ENCODE measurements at places on chromosomes 13 and 19.
A peak's percentile ranks its signal among the peaks of the same experiment; 100 is the strongest.

GRCh38 chr19:32189956-32190706, 155.3 kb upstream of the ZNF507 start:
- DNase-seq: no peak

GRCh38 chr13:21212138-21212775, 35.8 kb downstream of the MRPL57 start:
- DNase-seq: no peak

GRCh38 chr19:33678796-33679585, 57.2 kb downstream of the CHST8 start:
- DNase-seq: peak; percentile 38

GRCh38 chr19:41934849-41935374, 6.7 kb upstream of the ERFL start:
- DNase-seq: peak; percentile 33

GRCh38 chr19:18503337-18503970, 18.4 kb downstream of the ELL start:
- no peak for DNase-seq

- DNase-seq: peak; percentile 62
Measured at GRCh38 chr13:74132776-74133656, 1.2 kb downstream of the KLF12 start.

- DNase-seq: peak; percentile 83
Measured at GRCh38 chr19:18419195-18419698, at the start of gene SSBP4. Gene SSBP4 (plus strand): TSS chr19:18419398. CDS start chr19:18419649, 251 bp downstream.

GRCh38 chr13:99380921-99381645, 73.9 kb upstream of the GPR183 start:
- DNase-seq: no peak

GRCh38 chr13:20311596-20311995, 79.5 kb upstream of the GJB6 start:
- DNase-seq: no peak

GRCh38 chr19:18311502-18312091, 11.3 kb downstream of the LSM4 start:
- DNase-seq: no peak

- DNase-seq: no peak
Measured at GRCh38 chr19:979318-979741, 4.8 kb upstream of the WDR18 start.

DNA sequence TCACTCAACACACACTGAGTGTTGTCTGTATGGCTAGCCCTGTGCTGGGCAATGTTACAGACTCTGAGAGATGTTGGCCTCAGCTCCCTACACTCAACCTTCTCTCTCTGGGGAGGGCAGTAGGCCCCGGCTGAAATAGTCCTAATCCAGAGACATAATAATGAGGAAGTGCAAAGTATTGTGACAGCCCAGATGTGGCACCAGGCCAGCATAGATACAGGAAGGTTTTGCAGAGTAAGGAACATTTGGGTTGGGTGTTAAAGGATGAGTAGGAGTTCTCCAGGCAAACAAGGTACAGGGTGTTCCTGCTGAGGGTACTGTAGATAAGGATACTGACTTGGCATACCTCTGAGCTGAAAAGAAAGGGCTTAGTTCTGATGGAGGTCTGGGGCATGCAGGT, 2.4 kb downstream of the LIN7B start:
- DNase-seq: no peak

- DNase-seq: peak; percentile 81
Measured at GRCh38 chr19:42253245-42254088, 1.5 kb downstream of the ERF start.

- no peak for DNase-seq
Measured at GRCh38 chr19:29172302-29172701, 40.6 kb downstream of the UQCRFS1 start.

GRCh38 chr13:24149246-24150032, 11.1 kb upstream of the SPATA13 start:
- DNase-seq: no peak

GRCh38 chr13:23848646-23849141, 40.5 kb downstream of the MIPEP start:
- no peak for DNase-seq

DNA sequence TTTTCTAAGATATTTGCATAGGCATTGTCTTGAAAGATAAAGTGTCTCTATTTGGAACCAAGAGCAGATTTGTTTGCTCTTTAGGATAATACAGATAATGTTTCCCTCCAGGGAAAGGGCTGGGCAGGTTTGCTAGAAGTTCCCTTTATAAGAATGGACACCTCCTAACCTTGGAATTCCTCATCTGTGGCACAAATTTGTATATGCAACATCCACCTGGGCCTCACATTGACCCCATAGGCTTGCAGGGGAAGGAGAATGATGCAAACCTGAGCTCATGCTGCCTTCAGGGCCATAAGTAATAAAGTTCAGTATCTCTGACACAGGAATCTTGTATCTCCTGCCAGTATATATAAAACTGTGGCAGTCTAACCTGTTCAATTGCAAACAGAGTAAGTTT, 508.4 kb upstream of the MIR17HG start:
- DNase-seq: no peak

- DNase-seq: no peak
Measured at GRCh38 chr19:13989487-13989886, 16.6 kb downstream of the RFX1 start.

GRCh38 chr13:27442797-27443196, 7.6 kb downstream of the MTIF3 start:
- no peak for DNase-seq

GRCh38 chr13:39556866-39557265, 46.1 kb downstream of the LHFPL6 start:
- no peak for DNase-seq

- DNase-seq: no peak
Measured at GRCh38 chr19:6639439-6639838, 30.5 kb downstream of the TNFSF14 start.

- DNase-seq: no peak
Measured at GRCh38 chr13:20102525-20103180, 58.2 kb downstream of the GJA3 start.

- no peak for DNase-seq
Measured at GRCh38 chr13:82298106-82298505, 1584.2 kb downstream of the SLITRK1 start.

GRCh38 chr13:106296723-106297122, 238.7 kb downstream of the EFNB2 start:
- no peak for DNase-seq

DNA sequence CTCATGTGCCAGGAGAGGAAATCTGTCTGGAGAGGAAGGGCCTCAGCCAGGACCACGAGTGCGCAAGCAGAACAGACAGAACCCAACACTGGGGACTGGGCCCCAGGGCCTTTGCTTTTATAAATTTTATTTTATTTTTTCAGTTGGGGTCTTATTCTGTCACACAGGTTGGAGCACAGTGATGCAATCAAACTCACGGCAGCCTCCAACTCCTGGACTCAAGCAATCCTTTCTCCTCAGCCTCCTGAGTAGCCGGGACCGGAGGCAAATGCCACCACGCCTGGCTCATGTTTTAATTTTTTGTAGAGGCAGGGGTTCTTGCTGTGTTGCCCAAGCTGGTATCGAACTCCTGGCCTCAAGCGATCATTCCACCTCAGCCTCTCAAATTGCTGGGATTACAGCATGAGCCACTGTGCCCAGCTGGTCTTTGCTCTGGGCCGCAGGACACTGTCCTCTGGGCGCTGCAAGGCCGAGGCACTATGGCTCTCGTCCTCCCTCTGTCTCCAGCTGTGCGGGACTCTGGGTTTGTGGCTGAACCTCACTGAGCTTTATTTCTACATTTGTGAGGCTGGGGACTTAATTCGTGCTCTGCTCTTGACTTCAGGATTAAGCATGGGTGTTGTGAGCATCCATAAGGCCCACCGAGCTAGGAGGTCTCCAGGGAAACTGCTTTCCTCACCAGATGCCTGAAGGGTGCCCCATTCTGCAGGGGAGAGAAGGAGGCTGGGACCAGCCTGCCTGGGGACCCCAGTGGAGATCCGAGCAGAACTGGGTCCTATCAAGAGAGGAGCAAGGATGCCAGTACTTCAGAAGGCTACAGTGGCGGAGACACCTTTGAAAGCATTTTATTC, 144.2 kb upstream of the VSTM2B start:
- no peak for DNase-seq

DNA sequence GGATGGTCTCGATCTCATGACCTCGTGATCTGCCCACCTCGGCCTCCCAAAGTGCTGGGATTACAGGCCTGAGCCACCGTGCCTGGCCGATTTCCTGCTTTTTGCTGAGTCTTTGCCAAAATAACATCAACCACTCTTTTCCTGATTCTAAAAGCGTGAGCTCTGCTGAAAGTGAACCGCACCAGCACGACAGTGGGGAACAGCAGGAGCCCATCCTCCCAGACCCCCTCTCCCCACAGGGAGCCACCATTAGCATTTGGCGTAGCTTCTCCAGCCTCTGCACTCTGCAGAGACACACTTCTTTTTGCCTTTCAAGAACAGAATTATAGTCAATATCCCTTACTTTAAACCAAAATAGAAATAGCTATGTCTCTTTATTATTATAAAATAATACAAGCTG, 41.3 kb downstream of the MYH14 start:
- DNase-seq: no peak

DNA sequence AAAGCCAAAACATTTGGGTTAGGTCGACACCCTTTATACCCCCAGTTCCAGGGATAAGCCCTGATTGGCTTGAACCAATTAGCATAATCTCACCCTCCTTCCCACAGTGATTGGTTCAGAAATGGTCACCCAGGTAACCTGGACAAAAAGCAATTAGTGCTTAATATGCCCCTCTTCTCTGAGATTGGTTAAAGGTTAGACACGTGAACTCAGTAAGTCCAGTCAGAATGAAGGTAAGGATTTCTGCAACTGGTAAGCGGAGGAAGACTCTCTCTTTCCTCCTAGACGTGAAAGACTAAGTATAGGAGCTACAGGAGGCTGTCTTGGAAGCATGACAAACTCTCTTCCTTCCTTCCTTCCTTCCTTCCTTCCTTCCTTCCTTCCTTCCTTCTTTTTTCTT, 1.3 kb upstream of the PNMA8C start:
- DNase-seq: no peak

DNA sequence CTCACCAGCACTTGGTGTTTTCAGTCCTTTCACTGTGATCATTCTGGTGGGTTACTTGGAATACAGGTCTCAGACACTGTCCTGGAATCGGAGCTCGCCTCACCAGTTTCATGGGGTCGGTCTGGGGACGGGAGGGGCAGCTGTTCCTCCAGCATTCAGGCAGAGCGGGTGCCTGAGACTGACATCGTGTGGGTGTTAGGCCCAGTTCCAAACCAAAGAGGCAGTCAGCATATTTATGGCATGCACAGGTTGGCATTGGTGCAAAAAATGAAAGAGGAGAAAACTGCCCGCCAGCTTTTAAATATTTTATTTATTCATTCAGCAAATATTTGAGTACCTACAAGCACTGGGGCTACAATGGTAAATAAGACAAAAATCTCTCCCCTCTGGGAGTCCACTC, 20.1 kb downstream of the PLEKHF1 start:
- DNase-seq: no peak

DNA sequence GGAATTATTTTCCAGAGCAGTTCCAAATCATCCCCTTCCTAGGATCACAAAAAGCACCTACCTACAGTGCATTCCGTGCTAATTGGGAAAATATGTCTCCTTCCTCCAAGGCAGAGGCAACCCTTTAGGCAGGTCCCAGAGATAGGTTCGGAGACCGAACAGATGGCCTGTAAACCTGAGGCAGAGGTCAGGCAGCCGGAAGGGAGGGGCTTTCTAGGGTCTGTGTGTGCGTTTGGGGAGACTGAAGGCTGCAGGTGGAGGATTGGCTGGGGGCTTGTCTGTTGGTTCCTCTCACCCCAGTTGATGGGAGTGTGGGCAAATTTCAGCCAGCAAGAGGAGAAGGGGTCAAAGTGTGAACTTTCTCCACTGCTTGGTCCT, 7.1 kb downstream of the KCNN4 start:
- no peak for DNase-seq

DNA sequence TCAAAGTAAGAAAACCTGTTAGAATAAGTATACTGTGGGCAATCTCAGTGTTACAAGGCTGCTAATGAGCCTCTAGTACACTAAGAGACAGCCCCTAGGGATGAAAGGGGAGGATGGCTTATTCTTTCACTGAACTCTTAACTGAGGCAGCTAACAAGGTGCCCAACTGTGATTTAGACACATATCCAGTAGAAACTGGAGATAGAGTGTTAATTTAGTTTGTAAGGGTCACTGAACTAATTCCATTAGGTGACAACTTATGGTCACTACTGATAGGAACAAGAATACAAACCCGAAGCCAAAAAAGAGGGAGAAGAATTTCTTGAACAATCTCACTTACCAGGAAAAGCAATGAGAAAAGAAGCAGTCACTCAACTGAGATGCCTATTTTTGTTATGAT, 1010.6 kb downstream of the PCDH9 start:
- DNase-seq: no peak

GRCh38 chr13:89852570-89852969, 1494.9 kb upstream of the MIR17HG start:
- no peak for DNase-seq

GRCh38 chr13:39542361-39542760, 60.6 kb downstream of the LHFPL6 start:
- no peak for DNase-seq

GRCh38 chr13:111531505-111531904, 211.1 kb downstream of the TEX29 start:
- no peak for DNase-seq

DNA sequence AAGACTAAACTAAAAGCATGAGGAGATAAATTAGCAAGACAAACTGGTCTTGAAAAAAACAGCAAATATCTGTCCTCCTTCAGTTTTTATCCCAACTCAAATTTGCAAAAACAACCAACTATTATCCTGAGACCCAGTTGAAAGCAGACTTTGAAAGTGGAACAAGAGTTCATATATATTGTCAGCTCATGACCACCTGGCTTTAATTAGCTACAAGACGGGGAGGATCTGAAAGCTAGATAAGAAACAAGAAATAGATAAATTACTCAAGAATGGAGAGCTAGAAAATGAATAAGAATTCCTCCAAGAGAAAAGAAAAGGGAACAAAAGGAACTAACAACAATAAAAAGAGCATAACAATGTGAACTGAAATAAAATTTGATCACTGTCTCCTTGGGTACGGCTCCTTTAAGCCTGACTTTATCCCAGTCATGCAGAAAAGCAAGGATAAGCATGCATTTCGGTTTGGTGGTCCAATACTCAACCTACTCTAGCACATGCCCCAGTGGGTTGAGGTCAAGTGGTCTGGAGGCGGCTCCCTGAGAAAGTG, 246.9 kb downstream of the DCLK1 start:
- no peak for DNase-seq

DNA sequence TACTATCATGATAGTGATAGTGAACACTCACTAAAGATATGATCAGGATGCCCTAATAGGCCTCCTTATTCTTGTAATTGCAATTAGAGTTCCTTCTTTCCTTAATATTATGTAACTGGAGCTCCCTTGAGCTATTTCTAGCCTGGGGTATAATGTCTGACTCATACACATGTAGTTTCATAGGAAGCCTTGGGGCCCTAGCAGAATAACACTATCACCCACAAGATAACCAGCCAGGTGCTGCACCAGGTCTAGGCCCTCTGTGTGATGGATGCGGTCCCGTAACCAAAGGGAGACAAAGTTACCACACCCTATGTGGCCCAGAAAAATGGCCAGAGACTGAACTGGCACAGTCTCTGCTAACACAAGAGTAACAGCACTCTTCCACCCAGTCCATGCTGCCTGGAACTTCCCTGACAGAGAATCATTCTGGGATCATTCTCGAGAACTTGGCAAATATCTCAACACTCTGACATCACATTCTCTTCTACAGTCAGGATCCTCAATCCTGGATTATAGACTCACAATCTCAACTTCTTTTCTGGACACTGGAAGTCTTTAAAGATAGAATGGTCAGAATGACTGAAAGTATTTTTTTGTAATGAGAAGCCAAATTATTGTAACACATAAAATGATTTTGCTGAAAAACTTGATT, 32.6 kb upstream of the IGFL4 start:
- DNase-seq: no peak

GRCh38 chr19:4094761-4095487, 28.2 kb upstream of the ZBTB7A start:
- no peak for DNase-seq
